Mammary epithelial cell (primary cell): ENCODE measurements at places on chromosomes 12 and 14. TPM values are rescaled to one million over a fixed set of nuclear protein-coding genes. Genes with fewer than 3 reads are reported as not detected.

The PTPN21 gene
- polyA plus RNA-seq: 6.5 TPM

The MRPL52 gene
- polyA plus RNA-seq: 61.5 TPM

The ALKBH2 gene
- 23.1 TPM for polyA plus RNA-seq

The RTL1 gene
- polyA plus RNA-seq: not detected

The GLT1D1 gene
- not detected for polyA plus RNA-seq

The FAM222A gene
- 0.71 TPM for polyA plus RNA-seq

DNA sequence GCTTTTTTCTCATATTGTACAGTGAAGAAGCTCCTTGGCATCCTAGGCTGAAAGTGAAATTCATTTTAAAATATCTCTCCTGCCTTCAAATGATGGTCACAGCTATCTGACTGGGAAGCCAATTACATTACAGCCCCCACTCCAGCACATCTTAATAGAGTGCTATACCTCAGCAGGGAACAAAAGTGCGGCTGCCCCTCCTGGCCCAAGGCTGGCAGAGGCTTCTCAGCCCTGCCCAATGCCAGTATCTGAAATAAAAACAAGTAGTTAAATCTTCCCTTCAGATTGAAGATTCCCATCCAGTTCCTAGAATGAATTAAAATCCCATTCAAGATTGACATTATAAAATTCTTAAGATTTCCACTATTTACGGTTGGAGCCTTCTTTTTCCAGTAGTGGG is 54.9 kb upstream of the GNG2 start:
- no peak for DNase-seq

DNA sequence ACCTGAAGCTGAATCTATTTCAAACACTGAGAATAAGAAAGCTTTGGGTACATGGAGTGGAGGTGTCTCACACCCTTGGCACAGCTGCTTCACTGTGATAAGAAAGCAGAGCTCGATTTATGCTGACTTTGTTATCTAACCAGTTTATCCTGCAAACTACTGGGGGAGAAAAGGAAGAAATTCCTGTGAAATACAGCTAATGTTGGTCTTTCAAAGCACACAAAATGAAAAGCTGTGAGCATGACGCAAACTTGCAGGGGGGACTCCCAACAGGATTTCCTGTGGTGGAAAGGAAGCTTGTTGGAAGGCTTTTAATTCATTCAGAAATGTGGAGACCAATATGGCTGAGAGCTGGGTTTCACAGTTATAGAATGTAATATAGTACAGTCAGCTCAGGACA is 53.4 kb downstream of the SRGAP1 start:
- DNase-seq: no peak

DNA sequence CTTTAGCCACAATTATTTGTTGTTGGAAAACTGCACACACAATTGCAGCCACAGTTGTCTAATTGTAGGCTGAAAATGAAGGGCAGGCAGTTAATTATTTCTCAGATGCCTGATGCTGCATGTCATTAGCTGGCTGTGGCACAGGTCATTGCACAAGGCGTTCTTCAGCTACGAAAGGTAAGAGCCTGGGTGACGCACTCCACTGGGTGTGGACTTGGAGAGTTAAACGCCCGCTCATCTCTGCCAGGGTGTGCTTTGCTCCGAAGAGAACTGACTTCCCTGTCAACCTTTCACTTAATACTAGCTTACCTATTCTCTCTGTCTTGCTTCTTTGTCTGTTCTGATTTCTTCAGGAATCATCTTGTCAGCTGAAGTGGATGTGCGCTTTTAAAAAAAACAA is 91.4 kb upstream of the CPM start:
- DNase-seq: peak; percentile 89

DNA sequence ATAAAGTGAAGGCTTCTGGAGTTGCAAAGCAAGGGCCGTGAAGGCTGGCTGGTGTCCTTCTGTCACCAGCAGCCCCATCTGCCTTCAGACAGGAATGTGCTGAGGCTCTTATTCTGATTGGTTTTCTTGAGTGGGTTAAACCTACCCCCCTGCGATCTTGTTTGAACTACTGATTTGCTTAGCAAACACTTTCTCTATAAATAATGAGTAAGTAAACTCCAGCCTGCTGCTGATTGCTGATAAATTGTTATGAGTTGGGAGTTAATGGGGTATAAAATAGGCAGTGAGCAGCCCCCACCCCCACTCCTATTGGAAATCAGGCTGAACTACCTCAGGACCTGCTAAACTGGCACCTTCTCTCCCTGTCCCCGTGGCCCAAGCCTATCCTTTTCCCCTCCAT is 146.1 kb upstream of the NOS1 start:
- no peak for DNase-seq

GRCh38 chr14:85501751-85502150 is 28.2 kb upstream of the FLRT2 start:
- no peak for DNase-seq

DNA sequence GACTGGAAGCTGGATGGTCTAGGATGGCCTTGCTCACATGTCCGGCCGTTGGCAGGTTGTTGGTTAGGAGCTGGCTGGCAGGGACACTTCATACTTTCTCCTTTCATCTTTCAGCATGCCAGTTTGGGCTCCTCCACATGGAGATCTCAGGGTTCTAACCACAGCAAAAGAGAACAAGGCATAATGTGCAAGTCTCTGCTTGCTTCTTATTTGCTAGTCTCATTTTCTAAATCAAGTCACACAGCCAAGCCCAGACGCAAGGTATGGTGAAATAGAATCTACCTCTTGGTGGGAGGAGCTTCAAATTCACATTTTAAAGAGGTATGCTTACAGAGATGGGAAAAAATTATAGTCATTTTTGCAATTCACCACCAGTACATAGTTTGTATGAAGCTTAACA is 69.1 kb upstream of the NAP1L1 start:
- DNase-seq: peak; percentile 53

GRCh38 chr12:50825372-50825838 is 17.3 kb upstream of the TMPRSS12 start:
- DNase-seq: peak; percentile 43

DNA sequence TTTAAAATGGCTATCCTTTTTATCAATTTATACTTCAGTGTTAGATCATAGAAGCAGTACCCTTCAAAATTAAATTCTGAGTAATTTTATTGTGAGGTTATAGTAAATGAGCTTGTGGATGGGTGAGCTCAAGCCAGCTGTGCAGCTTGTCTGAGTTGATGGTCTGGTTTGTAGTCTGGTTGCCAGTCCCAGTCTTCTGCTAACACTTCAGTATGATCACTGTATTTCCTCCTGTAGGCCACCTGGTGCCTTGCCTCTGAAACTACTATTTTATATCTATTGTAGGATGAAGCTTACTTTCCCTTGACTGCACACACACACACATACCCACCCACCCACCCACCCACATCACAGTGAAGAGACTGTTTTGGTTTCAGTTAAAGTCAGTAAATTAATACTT is 496.4 kb downstream of the PCNX1 start:
- peak; percentile 23 for DNase-seq

GRCh38 chr12:27319409-27319808 is 13.2 kb upstream of the BMAL2 start:
- peak; percentile 51 for DNase-seq
